GM12865 (cell line): ENCODE measurements at places on chromosomes 2 and 18.
A peak's percentile ranks its signal among the peaks of the same experiment; 100 is the strongest.

DNA sequence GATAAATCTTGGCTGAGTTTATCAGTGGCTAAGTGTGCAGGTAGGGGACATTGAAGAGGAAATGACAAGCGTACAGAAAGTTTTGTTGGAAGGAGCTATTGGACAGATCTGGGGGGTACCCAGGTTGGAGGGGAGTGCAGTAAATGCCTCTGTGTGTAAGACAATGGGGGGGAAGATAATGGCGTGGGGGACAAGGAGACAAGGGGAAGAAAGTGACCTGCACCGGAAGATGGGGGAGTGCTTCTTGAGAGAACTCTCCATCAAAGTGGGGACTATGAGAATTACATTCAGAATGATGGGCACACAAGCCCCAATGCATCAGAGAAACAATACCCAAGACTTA, 190.0 kb downstream of the ALPK2 start:
- no peak for DNase-seq

DNA sequence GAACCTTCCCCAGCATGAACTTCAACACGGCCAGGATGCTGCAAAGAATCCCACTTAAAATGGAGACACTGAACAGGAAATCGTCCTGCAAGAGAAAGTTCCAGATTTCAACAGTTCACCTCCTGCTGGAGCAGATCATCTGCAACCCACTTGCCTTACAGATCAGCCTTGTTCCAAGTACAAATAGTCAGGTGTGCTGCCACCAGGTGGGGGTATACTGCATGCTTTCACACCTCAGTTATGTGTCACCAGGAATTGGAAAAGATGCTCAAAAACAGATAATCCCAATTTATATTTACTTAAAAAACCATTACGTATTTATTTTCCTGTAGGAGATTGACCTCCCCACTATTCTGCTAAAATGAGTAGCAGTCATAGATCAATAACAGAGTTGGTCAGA, 212.3 kb downstream of the MGAT5 start:
- peak; percentile 57 for DNase-seq

DNA sequence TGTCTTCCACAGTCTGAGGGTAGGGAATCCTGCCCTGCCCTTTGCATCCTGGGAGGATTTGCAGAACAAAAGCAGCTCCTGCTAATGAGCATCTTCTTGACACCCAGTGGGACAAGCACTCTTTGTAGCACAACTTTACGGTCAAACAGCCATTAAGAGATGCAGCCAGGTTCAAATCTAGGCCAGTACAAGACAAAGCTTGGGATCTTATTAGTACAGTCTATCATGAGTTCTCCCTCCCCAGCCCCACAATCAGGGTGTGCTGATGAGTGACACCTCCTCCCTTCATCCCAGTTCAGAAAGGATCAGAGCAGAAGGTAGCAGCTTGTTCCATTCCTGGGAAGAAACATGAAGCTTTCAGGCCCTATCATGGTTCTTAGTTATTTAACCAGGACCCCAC, 41.9 kb downstream of the MARCO start:
- no peak for DNase-seq

DNA sequence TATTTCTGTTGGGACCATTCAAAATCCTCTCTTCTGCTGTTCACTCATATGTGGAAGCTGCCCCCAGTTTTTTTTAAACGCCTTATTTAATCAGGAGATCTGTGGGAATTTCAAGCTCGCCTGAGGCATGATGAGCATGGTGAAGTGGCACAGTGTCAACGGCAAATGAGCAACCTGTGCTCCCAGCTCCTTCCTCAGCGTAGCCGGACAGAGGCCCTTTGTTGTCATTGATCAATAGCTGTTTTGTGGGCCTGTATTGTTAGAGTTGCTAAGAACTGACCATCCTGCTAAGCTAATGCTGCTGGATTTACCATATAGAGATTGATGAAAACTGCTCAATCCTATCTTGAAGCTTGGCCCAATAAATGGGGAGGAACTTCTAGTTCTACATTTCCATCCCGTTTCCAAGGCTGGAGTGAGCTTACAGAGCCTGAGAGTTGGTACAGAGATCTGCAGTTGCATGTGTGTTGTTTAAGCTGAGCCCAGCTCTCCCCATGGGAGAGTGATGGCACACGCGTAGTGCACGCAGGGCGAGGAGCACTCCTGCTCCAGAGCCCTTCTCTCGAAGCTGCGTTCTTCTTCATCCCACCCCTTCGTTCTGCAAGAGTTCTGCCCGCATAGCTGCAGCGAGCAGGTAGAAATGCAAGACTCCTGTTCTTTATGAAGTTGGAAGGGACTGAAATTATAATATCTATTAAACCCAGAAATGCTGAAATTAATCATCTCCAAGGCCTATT, 108.8 kb downstream of the RTN4 start:
- DNase-seq = no peak

GRCh38 chr2:181977661-181978350, 7.8 kb upstream of the PPP1R1C start:
- peak; percentile 36 for DNase-seq
